ENCODE measurements at places on chromosomes 4 and X. TPM values are rescaled to one million over a fixed set of nuclear protein-coding genes. Genes with fewer than 3 reads are reported as not detected.

Gene SLITRK4
- total RNA-seq = not detected

DNA sequence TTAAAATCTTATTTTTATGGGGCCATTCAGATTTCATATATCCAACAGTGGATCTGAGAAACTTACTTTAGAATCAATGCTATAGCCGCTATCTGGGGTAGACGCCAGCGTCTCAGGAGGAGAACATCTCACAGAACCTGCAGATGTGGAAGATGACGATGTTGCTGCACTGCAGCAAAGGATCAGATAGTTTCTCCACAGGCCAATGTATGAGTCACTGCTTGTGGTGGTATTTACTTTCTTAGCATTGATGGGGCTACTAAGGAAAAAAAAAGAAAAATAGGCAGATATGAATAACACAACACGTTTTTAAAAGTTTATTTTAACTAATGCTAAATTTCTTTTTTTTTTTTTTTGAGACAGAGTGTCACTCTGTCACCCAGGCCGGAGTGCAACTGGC lies 85.9 kb downstream of the ZAR1 start:
- peaks cover 11% of the 10 kb centered on the region for H3K36me3 ChIP-seq
- no peak overlapping the region for H3K4me3 ChIP-seq
- no peaks in the 10 kb centered on the region for H3K27me3 ChIP-seq
- H3K4me1 ChIP-seq = no peaks in the 10 kb centered on the region
- DNase-seq = no peak

Gene TGIF2LX
- not detected for total RNA-seq

Gene GLOD5
- total RNA-seq = not detected

GRCh38 chrX:83469551-83469950 lies 38.5 kb upstream of the POU3F4 start:
- H3K4me3 ChIP-seq = no peak overlapping the region
- no peak overlapping the region for H3K27ac ChIP-seq
- no peak for DNase-seq
- no peaks in the 10 kb centered on the region for H3K4me1 ChIP-seq
- no peaks in the 10 kb centered on the region for H3K36me3 ChIP-seq

DNA sequence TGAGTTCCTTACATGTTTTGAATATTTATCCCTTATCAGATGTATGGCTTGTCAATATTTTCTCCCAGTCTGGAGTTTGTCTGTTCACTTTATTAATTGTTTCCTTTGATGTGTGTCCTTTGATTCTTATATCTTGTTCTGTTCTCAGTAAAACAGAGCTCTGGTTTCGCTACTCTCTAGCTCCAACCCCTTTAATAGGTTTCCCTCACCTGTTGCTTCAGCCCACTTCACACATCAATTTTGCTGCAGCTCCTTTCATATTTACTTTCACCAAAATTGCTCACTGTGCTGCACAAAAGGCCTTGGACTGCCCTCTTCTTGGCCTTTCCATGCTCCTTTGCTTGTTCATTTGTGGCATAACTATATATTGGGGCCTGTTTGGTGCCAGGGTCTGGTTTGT lies 85.1 kb downstream of the CFAP299 start:
- no peak overlapping the region for H3K27ac ChIP-seq
- no peak for DNase-seq
- H3K27me3 ChIP-seq = peaks cover 2% of the 10 kb centered on the region
- peaks cover 29% of the 10 kb centered on the region for H3K4me1 ChIP-seq
- H3K36me3 ChIP-seq = no peaks in the 10 kb centered on the region

- H3K27me3 ChIP-seq = no peaks in the 10 kb centered on the region
- H3K4me3 ChIP-seq = no peak overlapping the region
- no peaks in the 10 kb centered on the region for H3K36me3 ChIP-seq
- no peak overlapping the region for H3K27ac ChIP-seq
These were observed 31.9 kb downstream of the NPFFR2 start for GRCh38 chr4:72063726-72064125.

Gene AR
- not detected for total RNA-seq

GRCh38 chr4:143712155-143712550 lies 11.7 kb upstream of the FREM3 start:
- H3K4me1 ChIP-seq = no peaks in the 10 kb centered on the region
- no peaks in the 10 kb centered on the region for H3K36me3 ChIP-seq
- no peak for DNase-seq
- H3K27ac ChIP-seq = no peak overlapping the region

- no peaks in the 10 kb centered on the region for H3K27me3 ChIP-seq
- H3K36me3 ChIP-seq = no peaks in the 10 kb centered on the region
- no peak for DNase-seq
- peaks cover 13% of the 10 kb centered on the region for H3K4me1 ChIP-seq
- no peak overlapping the region for H3K27ac ChIP-seq
These were observed 150.1 kb downstream of the DIPK2B start for GRCh38 chrX:45050558-45050957.

Gene MCF2
- 0.95 TPM for total RNA-seq

- H3K4me1 ChIP-seq = peaks cover 18% of the 10 kb centered on the region
- peak overlapping the region; percentile 50 for H3K4me3 ChIP-seq
- H3K36me3 ChIP-seq = no peaks in the 10 kb centered on the region
- H3K27me3 ChIP-seq = peaks cover 14% of the 10 kb centered on the region
- H3K27ac ChIP-seq = no peak overlapping the region
- DNase-seq = no peak
These were observed 671.8 kb upstream of the DIPK2B start for GRCh38 chrX:45872480-45872879.

GRCh38 chr4:40991908-40992307 lies 222.4 kb downstream of the APBB2 start:
- no peak overlapping the region for H3K4me3 ChIP-seq
- no peak for DNase-seq
- peaks cover 6% of the 10 kb centered on the region for H3K4me1 ChIP-seq
- H3K36me3 ChIP-seq = peaks cover under 1% of the 10 kb centered on the region
- peak overlapping the region; percentile 52 for H3K27ac ChIP-seq

DNA sequence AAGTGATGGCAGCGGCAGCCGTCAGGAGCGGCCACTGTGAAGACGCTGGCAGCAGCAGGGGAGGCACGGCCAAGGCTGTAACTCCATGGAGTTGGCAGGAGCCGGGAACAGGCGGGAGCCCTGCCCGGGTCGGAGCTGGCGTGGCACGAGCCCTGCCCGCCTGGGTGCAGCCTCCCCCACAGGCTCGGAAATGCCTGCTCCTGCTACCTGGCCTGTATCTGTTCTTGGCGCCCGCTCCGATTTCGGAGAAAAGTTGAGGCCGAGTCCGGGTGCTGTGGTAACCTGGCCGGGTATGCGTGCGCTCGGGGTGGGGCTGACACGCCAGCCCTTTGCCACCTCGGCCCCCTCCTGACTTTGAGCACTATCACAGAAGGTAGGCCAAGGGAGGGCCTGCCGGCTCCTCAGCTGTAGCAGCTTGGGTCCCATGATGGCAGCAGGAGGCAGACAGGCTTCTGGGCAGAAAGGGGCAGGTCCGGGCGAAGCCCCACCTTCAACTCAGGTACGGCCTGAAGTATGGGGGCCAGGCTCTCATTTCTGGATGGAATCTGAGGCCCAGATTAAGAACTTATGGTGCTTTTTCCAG lies 51.2 kb upstream of the SHISA3 start:
- DNase-seq = no peak
- no peak overlapping the region for H3K27ac ChIP-seq
- H3K4me1 ChIP-seq = no peaks in the 10 kb centered on the region
- H3K27me3 ChIP-seq = peaks cover 4% of the 10 kb centered on the region
